Activated CD8-positive, alpha-beta memory T cell treated with anti-CD3 and anti-CD28 coated beads for 36 hours (primary cell): ENCODE measurements at places on chromosomes 3 and 15. TPM values are rescaled to one million over a fixed set of nuclear protein-coding genes. Genes with fewer than 3 reads are reported as not detected.

LZTFL1 gene
- total RNA-seq: 9.7 TPM

CHRFAM7A gene
- not detected for total RNA-seq

LTF gene
- total RNA-seq: not detected

NR1I2 gene
- 0.67 TPM for total RNA-seq

ZWILCH gene
- 44.9 TPM for total RNA-seq

FOXB1 gene
- 0.63 TPM for total RNA-seq

CHCHD6 gene
- total RNA-seq: 16.9 TPM

AP3B2 gene
- total RNA-seq: 0.44 TPM

CNTN6 gene
- total RNA-seq: not detected

UBAP1L gene
- 2.9 TPM for total RNA-seq

CLDN18 gene
- not detected for total RNA-seq
